ENCODE measurements at places on chromosomes 5 and 9.

GRCh38 chr9:33158843-33159776 is 8.0 kb downstream of the B4GALT1 start:
- DNase-seq = no peak

DNA sequence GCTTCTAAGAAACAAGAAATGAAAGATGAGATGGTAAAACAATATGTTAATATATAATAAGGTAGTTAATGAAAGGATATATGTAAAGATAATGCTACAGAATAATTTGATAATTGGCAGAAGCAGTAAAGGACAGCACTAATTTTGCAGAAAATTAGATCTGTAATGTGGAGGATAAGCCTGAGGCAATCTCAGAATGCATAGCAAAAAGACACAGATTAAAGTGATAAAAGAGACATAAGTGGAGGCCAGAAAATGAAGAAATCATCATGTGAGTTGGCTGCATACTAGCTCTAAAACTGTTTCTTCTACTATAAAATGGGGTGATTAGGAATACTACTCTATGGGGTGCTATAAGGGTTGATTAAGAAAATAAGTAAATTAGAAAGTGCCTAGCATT is 225.9 kb downstream of the SEC61B start:
- DNase-seq = no peak

- DNase-seq = no peak
Measured at GRCh38 chr9:68668127-68668526, 36.9 kb upstream of the PIP5K1B start.

- no peak for DNase-seq
Measured at GRCh38 chr5:65009207-65009606, 240.5 kb downstream of the CWC27 start.

DNA sequence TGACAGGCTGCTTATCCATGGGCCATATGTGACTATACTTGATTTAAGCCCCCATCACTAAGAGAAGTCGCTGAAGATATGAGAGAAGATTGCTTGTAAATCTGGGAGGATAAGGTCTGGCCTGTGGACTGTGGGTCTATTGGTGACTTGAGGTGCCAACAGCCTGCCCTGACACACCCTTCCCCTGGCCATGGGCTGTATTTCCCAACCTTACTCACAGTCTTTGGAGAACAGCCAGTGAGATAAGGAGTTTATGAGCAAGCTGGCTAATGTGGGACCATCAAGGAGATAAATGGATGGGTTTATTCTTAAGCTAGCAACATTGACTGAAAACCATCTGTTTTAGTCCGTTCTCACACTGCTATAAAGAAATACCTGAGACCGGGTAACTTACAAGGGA is 231.3 kb downstream of the ZSWIM6 start:
- no peak for DNase-seq

- DNase-seq = no peak
Measured at GRCh38 chr9:123654994-123655637, 274.8 kb downstream of the DENND1A start.

DNA sequence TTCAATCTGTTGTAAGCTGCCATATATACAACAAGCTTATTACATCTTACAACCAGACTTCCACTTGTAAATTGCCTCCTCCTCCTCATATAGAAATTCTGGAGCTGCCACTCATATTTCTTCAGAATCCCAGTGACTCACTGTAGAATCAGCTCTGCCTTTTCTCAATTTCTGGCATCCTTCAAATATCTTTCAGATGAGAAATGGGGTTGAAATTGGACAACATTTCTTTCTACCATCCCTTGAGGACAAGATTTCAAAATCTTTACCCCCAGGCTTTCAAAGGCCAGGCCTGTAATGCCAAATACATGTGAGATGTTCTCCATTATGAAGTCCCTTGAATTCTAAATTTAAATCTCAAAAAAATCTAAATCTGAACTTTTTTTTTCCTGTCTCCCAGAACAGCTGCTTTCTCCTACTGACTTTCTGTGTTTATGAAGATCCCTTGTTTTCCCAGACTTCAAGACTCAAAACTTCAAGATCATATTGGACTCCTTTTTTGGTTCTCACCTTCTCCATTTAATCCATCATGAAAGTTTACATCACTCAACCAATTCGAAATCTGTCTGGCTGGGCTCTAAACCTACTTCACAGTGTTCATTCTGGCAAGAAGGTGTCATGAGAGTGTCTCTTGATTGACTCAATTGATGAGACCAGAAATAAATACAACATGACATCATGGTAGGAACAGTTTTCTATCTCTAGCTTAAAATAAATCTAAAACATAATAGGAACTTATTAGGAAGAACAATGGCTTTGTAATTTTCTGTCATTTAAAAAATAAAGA is 109.8 kb downstream of the HMHB1 start:
- DNase-seq = no peak

GRCh38 chr9:115739096-115739875 is 414.3 kb upstream of the PAPPA start:
- DNase-seq = no peak

DNA sequence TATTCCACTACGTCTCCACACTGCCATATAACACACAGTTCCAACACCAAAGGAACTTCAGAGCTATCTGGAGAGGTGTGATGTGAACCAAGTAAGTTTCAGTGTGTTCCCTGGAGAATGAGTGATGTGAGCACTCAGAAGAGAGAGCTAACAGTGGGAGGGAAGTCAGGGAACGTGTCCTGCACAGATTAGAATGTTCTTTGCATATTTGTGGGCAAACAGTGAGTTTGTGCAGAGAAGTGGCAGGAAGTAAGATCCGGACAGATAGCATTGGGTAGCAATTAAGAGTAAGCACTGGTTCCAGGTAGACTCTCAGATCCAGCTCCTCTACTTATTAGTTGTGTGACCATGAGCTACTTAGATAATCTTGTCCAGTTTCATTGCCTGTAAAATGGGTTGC is 206.4 kb downstream of the PDZD2 start:
- DNase-seq = no peak

- no peak for DNase-seq
Measured at GRCh38 chr9:13508681-13509080, 229.2 kb upstream of the MPDZ start.

GRCh38 chr5:152688561-152689249 is 283.6 kb upstream of the NMUR2 start:
- DNase-seq = no peak

GRCh38 chr9:131627326-131627647 is 82.0 kb downstream of the PRRT1B start:
- DNase-seq = no peak

GRCh38 chr9:35882996-35883395 is 12.8 kb upstream of the OR13J1 start:
- no peak for DNase-seq

GRCh38 chr5:14178671-14179211 is 35.6 kb downstream of the TRIO start:
- no peak for DNase-seq

GRCh38 chr9:127921557-127922120 is 4.8 kb upstream of the ST6GALNAC4 start:
- no peak for DNase-seq

GRCh38 chr5:169767938-169768337 is 130.9 kb downstream of the DOCK2 start:
- no peak for DNase-seq

DNA sequence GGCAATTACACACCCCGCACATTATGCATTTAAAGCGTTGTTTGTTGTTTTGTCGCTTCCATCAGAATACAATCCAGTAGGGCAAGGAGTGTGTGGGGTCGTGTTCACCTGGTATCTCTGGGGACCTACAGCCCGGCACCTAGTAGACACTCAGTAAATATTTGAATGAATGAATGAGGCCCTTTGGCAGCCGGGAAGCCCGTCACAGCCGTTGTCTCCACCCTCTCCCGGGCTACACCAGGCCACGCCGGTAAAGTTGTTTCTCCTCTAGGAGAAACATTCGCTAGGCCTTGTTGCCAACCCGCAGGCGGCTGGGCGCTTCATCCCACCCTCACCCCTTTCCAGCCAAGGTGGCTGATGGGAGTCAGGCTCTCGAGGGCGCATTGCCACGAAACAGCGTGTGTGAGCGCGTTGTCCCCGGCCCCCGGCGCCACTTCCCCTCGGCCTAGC is 876 bp upstream of the JAK2 start:
- no peak for DNase-seq

DNA sequence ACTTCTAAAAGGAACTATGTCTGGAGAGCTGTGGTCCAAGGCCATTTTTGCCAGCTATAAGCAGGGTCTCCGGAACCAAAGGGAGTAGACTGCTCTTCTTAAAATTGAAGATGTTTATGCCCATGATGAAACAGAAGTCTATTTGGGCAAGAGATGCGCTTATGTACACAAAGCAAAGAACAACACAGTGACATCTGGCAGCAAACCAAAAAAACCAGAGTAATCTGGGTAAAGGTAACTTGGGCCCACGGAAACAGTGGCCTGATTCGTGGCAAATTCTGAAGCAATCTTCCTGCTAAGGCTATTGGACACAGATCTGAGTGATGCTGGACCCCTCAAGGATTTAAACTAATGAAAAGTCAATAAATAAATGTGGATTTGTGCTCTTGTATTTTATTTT is 29.7 kb upstream of the GLDC start:
- no peak for DNase-seq

- no peak for DNase-seq
Measured at GRCh38 chr9:138078846-138079245, 201.3 kb downstream of the CACNA1B start.

- no peak for DNase-seq
Measured at GRCh38 chr5:40402007-40402364, 277.7 kb upstream of the PTGER4 start.

GRCh38 chr5:134435560-134435959 is 23.9 kb upstream of the CDKN2AIPNL start:
- DNase-seq = no peak

GRCh38 chr5:110977915-110978314 is 93.6 kb upstream of the TSLP start:
- no peak for DNase-seq

- no peak for DNase-seq
Measured at GRCh38 chr5:140673187-140673976, at the start of gene DND1. Gene DND1 (minus strand): TSS chr5:140673576. CDS start chr5:140673542, 34 bp downstream.

DNA sequence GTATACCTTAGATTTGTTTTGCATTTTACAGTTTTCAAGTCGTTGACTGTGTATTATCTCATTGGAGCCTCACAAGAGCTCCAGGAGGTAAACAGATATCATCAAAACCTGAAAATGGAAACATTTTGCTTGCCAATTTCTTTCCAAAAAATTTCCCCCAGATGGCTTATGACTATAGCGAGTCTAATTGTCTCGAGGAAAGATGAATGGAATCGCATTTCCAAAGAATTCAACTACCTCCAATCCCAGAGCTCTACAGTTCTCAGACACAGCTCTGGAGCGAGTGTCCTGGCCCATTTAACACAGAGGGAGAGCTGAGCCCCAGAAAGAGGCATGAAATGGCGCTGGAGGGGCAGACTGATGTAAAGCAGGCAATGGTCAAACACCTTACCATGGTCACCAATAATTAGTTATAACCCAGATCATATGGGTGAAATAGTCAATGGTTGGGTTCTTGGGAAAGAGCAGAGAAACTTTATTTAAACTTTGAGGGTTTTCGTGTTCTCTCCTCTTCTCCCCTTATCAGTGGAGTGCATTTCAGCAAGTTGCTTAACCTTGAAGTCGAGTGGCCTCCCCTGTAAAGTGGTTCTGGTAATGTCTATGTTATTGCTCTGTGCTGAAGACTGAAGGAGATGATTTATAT is 168.2 kb downstream of the ZDHHC21 start:
- no peak for DNase-seq

DNA sequence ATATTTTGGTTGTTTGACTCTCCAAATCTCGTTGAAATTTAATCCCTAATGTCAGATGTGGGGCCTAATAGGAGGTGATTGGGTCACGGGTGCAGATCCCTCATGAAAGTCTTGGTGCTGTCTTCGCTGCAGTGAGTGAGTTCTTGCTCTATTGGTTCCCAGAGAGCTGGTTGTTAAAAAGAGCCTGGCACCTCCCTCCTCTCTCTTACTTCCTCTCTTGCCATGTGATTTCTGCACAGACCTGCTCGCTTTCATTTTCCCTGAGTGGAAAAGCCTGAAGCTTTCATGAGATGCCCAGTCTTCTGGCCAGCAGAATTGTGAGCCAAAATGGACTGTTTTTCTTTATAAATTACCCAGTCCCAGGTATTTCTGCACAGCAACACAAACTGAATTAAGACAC is 221.6 kb downstream of the MAT2B start:
- no peak for DNase-seq

- DNase-seq = no peak
Measured at GRCh38 chr9:15333376-15333881, 26.4 kb upstream of the TTC39B start.

DNA sequence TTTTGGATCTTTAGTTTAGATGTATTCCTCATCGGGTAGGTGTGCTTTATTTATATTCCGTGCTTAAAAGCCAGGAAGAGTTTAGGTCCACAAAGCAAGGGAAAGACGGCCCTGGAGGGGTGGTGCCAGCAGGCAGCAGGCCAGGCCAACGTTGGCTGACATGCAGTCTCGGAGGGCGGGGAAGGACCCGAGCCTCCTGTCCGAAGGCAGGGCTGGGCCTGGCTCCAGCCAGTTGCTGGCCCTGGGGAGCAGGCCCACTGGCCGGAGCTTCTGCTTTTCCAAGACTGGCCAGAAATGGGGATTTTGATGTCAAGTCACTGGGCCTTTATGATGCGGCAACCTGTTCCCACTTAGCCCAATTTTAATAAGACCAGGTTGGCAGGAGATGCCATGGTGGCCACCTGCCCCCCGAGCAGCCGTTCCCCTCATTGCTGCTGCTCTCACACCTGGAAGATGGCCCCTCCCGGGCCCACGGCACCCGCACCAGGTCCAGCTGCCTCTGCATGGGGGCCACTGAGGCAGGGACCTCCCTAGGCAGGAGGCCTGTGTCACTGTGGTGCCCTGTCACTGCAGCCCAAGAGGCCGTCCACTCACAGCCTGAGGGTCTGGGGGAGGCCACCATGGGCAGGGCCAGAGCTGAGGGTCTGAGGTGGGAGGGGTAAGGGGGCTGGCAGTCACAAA is 23.2 kb downstream of the LPCAT1 start:
- no peak for DNase-seq

Data from cortex of kidney (tissue), 1 donor.